ENCODE measurements at places on chromosomes 5 and 9.

- DNase-seq = peak; percentile 89
Observed at GRCh38 chr9:79610791-79611614, 39.2 kb downstream of the TLE4 start.

- no peak for DNase-seq
Observed at GRCh38 chr9:20981486-20981885, 50.0 kb downstream of the HACD4 start.

GRCh38 chr5:69245031-69245430, 10.3 kb downstream of the CDK7 start:
- no peak for DNase-seq

DNA sequence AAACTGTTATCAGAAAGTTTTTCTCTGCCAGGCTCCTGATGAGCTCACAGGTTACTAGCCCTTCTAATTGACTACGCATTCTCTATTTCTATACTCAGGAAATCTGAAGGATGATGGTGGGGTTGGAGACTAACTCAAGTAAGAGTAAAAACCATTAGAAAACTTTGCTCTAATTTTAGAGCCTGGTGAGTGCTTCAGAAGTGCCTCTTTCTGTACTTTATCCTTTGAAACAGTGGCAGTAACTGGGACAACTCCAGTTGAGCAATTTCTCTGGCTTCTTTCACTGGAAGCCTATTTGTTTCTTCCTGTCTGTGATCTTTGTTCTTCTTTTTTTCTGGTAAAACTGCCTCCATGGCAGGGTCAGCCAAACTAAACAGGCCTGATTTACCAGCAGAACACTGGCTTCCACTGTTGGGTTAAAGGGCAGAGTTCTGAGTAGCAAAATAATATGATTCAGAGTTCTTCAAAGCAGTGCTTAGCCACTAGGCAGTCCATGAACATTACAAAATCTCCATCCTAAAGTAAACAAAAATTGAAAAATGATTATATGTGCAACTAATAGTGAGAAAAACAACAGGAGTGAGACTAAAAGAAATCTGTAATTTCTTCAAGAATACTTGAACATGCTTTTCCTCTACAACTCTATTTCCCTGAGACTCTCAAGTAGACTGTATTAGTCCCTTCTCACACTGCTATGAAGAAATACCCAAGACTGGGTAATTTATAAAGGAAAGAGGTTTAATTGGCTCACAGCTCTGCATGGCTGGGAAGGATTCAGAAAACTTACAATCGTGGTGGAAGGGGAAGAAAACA, 79.8 kb downstream of the MROH2B start:
- no peak for DNase-seq

- no peak for DNase-seq
Observed at GRCh38 chr5:130425424-130425823, 521.2 kb downstream of the CHSY3 start.

DNA sequence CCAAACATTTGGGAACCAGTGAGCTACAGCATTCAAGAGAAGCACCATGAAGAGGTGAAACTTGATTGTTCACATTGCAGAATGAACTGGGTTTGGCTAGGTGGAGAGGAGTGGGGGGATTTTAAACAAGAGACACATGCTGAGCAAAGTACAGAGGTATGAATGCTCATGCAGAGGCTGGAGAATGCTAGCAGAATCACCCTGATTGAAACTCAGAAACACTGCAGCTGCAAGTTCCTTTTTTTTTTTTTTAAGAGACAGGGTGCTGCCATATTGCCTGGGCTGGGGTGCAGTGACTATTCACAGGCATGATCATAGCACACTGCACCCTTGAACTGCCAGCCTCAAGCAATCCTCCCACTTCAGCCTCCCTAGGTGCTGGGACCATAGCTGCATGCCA, 35.1 kb downstream of the DENND1A start:
- DNase-seq = no peak

DNA sequence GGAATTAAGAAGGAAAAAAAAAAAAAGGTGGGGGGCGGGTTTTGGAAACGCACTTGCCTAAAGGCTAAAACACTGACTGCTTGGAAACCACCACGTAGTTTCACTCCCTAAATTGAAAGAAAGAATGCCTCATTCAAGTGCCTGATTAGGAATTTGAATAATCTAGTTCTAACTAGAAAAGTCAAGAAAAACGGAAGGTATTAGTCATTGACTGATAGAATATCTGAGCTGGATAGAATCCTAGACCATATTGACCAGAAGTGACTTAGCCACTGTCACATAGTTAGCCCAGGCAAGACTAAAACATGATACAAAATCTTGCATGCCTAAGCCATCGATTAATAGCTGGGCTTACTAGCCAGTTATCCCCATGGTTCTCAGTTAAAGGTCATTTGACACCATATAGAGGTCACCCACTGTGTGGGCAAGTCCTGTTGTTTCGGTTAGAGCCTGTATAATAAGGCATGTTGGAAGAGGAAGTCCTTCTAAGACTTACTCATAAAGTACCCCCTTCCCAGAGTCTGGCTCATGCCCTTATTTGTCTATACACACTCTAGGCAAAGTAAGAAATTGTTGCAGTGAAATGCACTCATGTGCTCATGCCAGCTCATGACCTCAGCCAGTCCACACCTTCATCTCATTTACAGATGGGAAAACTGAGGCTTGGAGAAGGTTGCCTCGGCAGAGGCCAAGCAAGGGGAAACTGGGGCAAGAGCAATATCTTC, 40.2 kb downstream of the SH3RF2 start:
- DNase-seq = no peak

- DNase-seq = no peak
Observed at GRCh38 chr5:116135344-116135743, 50.5 kb downstream of the COMMD10 start.

DNA sequence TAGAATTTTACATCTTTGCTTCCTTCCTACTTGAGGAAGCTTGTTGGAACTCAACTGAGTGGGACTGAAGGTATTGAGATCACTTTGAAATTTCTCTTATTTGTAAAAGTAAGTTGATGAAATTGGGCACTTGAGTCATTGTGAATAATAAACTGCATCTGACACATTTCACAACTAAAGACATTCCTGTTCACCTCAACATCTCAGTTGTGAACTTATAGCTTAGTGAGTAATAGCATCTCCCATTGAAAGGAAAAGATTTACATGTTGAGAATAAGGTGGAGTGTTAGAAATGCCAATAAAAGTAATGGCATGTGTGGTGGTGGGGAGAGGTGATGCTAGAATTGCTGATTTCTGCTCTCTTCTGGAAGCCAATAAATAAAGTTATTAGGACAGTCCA, 145.0 kb downstream of the SLC24A2 start:
- DNase-seq = no peak

DNA sequence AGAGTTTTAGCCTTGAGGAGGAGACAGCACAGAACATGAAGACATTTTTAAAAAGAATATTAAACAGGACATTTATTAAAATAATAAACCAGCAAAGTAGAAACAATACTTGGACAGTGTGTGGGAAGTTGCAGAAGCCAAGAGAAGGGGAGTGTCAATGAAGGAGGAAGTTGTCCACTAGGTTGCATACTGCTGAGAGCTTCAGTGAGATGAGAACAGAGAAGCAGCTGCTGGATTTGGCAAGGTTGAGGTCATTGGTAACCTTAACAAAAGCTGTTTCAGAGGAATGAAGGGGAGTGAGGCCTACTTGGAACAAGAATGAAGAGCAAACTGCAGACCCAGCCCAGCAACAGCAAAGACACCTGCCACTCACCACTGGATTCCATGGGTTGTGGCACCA, 11.4 kb downstream of the BHMT start:
- DNase-seq = no peak

GRCh38 chr5:132026516-132027008, 15.1 kb upstream of the ACSL6 start:
- DNase-seq = no peak

DNA sequence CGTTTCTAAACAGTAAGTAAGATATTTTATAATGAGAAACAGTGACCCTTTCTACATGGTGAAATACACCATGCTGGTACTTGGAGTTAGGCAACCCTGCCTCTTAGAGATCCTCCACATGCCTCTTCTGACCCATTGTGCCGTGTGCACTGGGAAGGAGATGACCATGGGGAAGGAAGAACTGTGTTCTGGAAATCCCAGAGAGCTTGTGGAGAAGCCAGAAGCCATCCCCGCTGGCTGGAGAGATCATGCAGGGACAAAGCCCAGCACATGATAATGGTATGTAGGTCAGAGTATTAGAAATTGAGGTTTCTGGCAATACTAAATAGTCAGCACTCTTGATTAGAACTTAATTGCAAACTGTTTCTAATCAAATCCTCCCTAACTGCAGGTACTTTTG, 307.3 kb downstream of the FBXL7 start:
- no peak for DNase-seq

DNA sequence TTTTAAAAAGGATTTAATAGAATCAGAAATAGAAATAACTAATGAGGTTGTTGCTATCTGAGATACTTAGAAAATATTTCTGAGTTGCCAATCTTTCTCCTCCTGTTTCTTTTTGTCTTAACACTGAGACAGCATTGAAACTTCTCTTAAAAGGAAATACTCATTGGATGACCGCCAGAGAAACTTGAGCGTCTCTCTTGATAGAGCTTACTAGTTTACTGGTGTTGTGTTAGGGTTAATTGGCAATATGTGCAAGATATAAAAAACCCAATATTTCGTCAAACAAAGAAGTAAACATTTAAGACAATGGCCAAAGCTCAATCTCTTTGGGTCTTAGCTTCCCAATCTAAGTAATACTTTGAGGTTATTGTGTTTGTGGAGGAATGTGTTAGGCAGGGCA, 176.4 kb upstream of the CHD1 start:
- no peak for DNase-seq

- no peak for DNase-seq
Observed at GRCh38 chr9:128636024-128636390, 20.6 kb downstream of the DYNC2I2 start.

- no peak for DNase-seq
Observed at GRCh38 chr9:3989915-3990314, 310.0 kb downstream of the GLIS3 start.
